SK-N-SH (cell line): ENCODE measurements at places on chromosomes 1 and 21. TPM values are rescaled to one million over a fixed set of nuclear protein-coding genes. Genes with fewer than 3 reads are reported as not detected.

DNA sequence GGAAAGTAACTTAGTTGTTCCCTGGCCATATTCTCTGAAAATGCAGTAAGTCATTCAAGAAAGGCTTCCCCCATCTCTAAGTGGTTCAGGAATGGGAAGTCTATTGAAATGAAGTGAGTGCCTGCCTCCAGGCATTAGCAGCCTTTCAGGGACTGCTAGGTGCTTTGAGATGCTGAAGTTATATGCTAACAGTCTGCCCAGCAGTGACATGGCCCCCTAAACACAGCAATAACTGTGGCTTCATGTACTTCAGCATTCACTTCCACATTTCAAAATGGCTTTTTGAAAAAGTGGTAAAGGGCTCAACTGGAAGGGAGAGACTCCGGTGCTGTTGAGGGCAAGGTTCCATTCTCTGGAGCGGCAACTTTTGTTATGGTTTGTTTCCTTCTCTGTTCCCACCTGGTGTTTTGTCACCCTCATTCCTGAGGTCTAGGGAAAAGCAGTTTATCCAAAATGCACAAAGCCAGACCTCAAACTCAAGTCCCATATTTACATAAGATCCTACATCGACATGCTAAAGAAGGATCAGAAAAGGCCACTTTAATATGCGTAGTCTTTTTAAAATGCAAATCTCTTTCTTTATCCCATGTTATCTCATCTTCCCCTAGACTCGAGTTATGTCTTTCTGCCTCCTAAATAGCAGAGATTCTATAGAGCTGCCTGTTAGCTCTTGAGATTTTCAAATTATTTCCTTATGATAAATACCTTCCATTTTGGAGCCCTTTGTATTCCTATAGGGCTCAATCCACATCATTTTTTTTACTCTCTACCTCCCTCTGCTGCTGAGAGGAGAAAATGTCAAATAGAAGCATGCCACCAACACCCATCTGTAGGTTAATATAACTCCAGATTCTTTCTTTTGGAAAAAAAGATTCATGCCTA lies 34.2 kb upstream of the LRRC8C start:
- DNase-seq, result peak; percentile 55

DNA sequence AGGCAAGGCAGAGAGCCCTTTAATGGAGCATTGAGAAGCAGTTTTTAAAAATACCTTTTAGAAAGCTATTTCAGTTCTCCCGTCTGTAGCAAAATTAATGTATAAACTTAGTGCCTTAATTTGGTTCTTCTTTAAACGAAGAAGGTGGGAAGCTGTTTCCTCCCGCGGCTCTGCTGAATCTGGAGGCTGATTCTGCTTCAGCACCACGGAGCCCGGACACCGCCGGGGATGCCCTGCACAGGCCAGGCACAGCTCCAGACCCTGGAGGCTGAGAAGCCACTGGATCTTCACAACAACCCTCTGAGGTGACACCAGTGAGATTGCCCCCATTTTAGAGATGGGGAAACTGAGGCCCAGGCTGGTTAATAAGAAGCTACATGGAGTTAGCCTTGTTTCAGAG lies 175.8 kb upstream of the VAMP3 start:
- DNase-seq, result no peak

Gene F13B
- not detected in 2 replicates for polyA plus RNA-seq

GRCh38 chr1:110565565-110565964 lies 40.6 kb downstream of the KCNA2 start:
- DNase-seq, result no peak

DNA sequence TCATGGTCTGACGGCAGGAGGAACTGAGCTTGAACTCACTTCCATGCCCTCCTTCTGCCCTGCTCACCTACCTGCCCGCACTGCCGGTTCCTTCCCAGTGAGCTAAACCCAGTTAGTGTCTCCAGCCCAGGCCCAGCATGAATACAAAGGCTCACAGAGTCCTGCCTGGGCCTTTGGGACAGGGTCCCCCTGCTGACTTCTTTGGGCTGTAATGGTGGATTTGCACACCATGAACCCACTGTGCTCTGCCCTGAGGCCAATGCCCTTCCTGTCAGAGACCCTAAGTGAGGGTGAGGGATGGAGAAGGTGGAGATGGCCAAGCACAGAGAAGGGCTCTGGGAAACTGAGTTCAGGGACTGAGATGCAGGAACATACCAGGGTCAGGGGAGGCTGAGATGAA lies 153.4 kb downstream of the PCP4 start:
- DNase-seq, result no peak
